Hypothalamus (tissue), 51 donors: ENCODE measurements at places on chromosomes 7 and 10.

DNA sequence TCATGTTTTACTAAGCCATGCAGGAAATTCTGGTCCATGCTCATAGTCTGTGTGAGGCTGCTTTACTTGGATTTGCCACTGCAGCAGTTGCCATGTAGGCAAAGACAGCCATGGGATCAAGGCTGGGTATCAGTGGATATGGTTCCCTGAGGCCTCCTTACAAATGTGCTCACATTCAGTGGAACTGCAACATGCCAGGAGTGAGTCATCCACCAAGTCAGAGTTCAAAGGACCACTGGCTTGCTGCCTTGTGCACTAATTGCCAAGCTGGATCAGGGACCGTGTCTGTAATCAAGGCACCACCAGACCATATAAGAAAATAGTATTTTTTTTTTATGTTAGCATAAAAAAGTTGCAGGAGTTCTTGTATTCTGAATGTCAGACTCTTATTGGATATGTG, 101.0 kb downstream of the CDCA7L start:
- no peak for DNase-seq

DNA sequence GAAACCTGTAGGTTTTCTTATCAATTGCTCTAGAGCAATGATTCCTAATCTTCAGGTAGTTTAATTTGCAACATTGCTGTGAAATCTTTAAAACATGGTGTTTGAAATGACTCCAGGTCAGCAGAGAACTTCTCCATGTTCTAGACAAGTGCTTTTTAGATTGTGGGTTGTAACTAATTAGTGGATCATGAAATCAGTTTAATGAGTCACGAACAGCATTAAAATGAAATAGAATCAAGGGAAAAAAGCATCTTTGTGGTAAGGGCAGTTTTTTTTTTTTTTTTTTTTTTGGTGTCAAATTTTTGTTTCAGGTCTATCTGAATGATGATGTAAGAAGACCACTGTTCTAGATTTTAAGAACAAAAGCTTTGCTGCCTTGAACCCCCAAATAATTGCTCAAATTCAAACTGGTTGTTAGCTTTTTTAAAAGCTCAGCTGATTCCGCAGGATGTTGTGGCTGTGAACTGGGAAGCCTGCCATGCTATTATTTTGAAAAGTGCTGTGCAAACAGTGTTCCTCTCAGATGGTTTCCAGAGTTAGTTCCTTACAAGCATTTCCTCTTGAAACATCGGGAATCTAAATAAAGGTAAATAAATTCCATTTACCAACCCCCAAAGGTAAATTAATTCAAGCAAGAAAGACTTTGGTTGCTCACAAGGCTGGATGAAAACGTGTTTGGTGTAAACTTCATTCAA, 13.1 kb upstream of the PDK4 start:
- DNase-seq = no peak

DNA sequence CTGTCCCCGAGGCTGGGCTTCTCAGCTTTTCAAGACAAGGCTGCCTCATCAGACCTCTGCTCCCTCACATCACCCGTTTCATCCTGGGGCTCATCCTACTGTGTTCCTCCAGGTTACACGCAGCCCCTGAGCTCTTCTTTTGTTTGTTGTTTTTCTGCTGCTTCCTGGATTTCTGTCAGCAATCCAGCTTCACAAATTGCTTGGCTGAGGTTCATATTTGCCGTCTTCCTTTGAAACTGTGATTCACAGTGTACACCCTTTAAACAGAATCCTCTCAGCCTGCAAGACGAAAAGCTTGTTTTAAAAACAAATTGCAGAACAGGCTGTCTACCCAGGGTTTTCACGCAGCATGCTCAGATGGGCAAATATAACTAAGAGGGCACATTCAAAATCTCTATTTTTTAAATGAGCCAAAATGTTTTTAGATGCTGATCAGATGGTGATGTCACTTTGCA, 39.1 kb upstream of the PARD3 start:
- peak; percentile 22 for DNase-seq

DNA sequence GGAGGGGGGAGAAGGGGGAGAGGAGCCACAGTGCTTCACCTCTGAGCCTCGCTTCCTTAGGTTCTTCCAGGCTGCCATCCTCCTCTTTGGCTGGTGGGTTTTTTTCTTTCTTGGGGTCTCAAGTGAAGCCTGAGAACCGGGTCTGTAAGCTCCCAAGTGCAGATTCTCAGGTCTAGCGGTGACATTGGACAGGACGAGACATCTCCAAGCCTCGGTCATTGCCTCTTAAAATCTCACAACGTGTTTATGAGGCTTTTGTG, 817 bp upstream of the IL15RA start:
- DNase-seq = no peak

- DNase-seq = no peak
Observed at GRCh38 chr7:131007439-131008330, 273.7 kb upstream of the KLF14 start.

DNA sequence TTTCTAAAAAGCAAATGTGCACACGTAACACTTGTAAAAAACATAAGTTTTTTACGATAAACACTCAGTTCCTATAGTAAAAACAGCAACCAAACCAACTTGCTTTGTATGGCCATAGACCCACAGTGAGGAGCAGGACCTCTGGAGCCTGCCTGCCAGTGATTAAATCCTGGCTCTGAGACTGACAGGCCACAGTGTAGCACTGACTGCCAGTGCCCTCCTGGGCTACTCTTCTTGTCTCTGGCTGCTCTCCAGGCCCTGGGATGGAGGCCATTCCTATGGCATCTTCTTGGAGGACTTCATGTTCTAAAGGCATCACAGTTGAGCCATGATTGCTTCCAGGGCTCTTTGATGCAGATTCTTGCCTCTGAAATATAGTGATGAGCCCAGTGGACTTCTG, 22.7 kb upstream of the TMEM254 start:
- DNase-seq = no peak

GRCh38 chr7:72038022-72038732, 374.0 kb downstream of the CALN1 start:
- DNase-seq = no peak

- DNase-seq = no peak
Observed at GRCh38 chr7:83579740-83580139, 69.2 kb downstream of the SEMA3E start.

DNA sequence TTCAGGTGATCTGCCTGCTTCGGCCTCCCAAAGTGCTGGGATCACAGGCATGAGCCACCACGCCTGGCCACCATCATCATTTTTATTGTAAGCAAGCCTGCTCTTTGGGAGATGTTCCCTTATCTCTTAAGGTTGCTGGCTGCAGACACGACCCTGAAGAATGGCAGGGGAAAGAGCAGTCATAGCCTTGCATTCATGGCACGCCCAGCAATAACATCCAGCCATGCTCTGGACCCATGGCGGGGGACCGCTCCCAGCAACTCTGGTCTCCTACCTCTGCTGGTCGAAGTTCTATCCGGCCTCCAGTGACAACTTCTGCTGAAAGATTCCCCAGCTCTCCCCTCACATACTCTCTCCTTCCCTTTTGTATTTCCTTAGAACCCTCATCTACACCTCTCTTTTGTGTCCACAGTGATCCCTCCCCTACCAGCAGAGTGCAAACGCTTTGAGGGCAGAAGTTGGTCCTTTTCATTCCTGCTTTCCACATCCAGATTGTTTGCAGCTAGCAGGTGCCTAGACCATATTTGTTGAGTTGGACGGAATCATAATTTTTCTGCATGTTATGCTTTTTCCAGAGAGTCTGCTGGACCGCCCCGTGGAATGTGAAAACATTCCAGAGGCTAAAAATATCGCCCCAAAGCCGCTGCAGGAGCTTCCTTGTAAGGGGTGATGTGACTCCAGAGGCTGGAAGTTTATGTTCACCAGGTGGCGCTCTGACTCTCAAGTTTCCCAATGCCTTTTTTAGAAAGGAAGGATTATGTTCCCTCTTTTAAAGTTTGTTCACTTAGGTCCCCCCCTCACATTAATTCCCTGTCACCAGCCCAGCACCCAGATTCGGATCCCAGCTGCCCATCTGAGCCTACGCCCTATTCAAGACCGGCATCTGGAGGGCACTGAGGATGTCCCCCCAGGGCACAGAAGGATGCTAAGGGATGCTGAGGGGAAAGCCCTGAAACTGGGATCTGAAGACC, 4.3 kb upstream of the MARVELD1 start:
- no peak for DNase-seq

- no peak for DNase-seq
Observed at GRCh38 chr7:29099896-29100847, 46.2 kb downstream of the CPVL start.

DNA sequence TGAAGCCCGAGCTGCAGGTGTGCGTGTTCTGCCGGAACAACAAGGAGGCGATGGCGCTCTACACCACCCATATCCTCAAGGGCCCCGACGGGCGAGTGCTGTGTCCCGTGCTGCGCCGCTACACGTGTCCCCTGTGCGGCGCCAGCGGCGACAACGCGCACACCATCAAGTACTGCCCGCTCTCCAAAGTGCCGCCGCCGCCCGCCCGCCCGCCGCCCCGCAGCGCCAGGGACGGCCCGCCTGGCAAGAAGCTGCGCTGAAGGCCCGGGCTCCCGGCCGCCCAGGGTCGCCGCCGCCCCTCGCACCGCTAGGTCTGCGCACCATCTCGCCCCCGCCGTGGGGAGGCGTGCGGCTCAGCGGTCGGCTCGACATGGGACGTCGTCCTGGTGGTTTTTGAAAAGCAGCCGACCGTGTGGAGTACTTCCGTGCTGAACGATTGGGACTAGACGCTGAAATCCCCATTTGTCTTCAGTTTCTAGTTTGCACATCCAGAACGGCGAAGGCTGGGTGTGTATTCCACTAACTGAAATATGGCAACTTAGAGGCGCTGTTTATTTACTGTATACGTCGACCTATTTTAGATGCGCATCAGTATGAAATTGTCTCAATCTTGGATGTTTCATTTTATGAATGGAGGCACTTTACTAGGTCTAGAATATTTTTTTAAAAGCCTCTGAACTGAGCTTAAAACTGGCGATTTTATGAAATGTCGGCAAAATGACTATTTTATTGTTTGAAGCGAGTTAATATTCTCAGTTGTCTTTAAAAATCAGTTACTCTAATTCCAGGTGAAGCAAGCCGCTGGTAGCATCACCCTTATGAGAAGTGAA, 1.1 kb downstream of the NANOS1 start:
- peak; percentile 49 for DNase-seq

DNA sequence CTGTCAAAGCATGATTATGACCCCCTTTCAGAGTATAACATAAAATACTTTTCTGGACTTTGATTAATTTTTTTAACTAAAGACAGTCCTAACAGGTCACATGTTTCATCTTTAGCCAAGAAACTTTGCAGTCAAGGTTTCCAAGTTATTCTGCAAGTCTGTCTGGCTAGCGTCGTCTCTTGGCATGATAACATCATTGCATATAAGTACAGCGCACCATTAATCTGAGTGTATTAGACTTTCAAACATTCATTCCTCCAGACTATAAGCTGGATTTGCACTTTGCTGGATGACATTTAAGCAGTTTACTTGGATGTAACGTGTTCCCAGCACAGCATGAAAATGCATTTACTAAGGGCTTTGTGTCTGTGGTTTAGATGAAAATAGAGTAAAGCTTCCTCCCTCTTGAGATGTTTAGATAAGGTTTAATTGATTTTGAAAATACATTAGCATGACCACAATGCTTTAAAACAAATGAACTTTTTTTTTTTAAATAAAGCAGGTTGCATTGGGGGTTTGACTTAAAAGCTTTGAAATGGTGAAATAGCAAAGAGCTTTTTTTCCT, 349.0 kb upstream of the MTPN start:
- no peak for DNase-seq

DNA sequence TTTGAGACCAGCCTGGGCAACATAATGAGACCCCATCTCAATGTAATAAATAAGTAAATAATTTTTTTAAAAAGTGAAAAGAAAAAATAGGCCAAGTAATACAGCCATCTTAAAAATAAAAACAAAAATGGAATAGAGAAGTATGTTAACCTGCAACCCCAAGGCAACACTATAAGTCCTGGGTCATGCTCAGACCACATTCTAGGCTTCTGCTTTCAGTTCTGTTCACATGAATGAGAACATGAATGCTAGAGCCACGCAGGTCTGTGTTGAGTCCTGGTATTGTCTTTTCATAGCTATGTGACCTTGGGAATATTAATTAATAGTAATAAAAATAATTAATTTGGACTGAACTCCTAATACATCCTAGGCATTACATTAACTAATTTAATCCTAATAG, 284.0 kb downstream of the AUTS2 start:
- DNase-seq = no peak

DNA sequence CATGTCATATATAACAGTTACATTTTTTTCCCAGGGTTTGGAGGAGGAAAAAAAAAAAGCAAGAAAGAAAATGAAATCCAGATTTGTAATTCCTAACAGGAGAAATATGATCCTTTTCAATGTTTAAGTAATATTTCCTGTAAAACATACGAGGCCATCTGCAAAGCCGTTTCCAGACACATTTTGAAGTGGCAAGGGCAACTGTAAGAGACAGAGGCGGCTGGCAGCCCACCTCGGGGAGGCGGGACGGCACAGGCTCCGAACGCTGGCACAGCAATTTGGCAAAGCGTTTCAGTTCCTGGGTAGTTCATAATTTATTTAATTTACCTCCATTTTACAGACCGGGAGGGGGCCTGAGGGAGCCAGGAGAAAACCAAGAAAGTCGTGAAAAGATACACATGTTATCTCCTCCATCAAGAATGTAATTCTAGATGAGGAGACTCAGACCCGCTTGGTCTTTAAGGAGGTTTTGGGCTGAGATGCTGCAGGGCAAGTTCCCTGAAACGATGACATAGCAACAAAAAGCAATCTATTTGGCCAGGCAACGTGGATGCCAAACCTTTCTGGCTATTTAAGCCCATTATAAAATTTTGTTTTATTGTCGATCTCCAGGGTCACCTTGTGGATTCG, 448.5 kb upstream of the MKI67 start:
- DNase-seq = no peak

GRCh38 chr7:32047075-32047474, 23.1 kb downstream of the PDE1C start:
- DNase-seq = no peak

- no peak for DNase-seq
Observed at GRCh38 chr10:91591797-91592174, 41.1 kb downstream of the PPP1R3C start.

DNA sequence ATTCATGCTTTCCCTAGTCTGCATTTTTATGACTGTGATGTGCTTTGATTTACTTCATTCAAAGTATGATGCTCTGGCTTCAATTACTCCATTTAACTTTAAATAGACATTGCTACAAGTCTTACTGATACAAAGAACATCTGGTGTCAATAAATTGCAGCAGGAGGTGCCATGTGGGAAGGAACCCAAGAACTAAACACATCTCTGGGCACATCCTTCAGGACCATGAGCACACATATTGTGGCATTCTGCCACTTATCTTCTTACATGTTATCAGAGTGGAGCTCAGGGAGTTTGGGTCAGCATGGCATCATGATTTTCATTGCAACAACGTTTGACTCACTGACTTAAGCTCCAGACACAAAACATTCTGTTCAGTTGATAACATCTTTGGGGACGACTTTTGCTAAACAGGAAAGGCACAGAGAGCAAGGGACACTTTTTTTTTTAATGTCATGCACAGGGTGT, 227.0 kb downstream of the DKK1 start:
- DNase-seq = no peak

DNA sequence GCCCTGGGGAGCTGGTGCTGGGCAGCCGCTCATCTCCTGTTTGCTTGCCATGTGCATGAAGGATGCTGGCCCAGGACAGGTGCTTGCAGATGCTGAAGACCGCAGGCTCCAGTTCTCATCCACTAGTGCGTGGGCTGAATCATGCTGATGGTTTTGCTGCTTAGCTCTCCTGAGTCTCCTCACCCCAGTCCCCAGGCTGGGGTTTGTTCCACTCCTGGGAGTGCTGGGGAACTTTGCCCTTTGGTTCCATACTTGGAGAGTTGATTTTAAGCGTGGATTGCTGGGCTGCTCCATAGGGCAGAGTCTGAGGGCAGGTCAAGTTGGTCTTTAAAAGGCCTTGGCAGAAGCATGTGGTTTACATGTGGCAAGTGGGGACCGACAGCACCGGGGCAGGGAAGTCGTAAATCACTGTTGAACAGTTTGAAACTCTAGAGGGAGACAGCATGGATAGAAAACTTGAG, 9.1 kb downstream of the DYNC2I1 start:
- DNase-seq = no peak
